Eye (tissue), 1 donor: ENCODE measurements at places on chromosomes 1 and 21.

DNA sequence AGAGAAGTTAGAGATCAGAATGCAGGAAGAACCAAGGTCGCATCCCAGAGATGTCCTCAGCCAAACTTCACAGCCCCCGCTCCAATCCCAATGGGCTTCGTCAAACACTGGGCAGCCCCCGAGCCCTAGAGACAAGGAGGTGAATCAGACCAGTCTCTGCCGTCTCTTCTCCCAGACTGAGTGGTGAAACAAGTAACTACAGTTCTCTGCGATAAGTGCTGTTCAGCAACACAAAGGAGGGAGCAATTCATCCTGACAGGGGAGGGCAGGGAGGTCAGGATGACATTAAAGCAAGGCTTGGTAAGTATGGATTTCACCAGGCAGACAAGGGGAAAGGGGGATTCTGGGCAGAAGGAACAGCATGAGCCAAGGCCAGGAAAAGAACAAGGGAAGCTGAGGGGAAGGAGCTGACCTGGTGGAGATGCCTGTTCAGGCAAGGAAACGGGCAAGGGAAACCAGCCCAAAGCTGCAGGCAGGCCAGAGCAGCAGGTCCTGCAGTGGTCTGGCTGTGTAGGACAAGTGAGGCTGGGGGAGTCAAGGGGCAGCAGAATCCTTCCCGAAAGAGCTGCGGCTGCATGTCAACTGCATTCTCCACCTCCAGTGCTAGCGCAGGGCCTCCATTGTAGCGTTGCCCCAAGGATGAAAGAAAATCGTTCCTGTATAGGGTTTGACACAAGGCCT is 13.6 kb upstream of the ERI3 start:
- DNase-seq: peak; percentile 44

DNA sequence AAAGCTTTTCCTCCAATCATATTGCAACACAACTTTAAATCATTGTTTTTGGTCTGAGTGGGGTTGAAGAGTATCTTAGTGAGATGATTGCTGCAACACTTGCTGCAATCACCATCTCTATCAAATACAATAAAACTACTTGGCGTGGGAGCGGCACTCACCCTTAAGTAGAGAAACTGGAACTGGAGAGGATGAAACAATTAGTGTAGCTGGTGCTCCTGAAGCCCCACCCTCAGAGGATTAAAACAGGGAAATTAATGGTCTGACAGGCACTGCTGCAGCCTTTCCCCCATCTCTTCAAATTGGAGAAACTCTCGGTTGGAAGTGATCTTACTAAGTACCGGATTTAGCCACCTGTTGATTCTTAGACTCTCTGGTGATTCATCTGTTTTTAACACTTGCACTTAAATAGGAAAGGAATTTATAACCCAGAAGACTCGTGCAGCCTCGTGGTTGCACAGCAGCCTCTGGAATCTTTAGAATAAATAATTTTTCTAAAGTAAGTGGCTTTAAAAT is 80.5 kb upstream of the KIF26B start:
- peak; percentile 37 for DNase-seq

DNA sequence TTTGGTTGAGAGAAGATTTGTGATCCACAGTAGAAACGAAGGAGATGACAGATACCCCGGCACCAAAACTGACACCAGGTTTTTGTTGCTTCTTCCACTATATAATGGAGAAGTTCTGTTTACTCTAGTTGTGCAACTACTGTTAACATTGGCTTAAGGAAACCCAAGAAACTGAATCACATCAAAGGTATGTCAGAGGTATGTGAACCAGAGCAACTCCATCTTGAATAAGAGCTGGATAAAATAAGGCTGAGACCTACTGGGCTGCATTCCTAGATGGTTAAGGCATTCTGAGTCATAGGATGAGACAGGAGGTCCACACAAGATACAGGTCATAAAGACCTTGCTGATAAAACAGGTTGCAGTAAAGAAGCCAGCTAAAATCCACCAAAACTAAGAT is 173.7 kb upstream of the CAMK1G start:
- DNase-seq: no peak

DNA sequence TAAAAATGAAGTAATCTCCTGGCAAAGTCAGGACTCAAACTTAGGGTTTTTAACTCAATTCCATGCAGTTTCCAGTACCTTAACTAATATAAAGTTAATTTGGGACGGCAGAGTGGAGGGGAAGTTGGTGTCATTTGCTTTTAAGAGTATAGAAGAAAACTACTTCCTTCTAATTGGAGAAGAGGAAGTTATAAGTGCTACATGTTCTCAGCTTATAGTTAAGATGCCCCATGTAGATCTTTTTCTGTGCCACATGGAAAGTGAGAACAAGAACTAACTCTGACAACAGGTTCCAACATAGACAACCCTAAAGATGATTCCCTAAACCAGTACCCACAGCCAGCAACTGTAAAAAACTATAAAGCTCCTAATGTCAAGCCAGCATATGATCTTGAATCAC is 11.5 kb downstream of the RRAGC start:
- no peak for DNase-seq

GRCh38 chr1:61300899-61301298 is 218.5 kb downstream of the NFIA start:
- DNase-seq: no peak

GRCh38 chr21:43328958-43329691 is 97.8 kb downstream of the SIK1 start:
- peak; percentile 33 for DNase-seq

- DNase-seq: no peak
Observed at GRCh38 chr1:77322061-77322900, 40.5 kb downstream of the AK5 start.

DNA sequence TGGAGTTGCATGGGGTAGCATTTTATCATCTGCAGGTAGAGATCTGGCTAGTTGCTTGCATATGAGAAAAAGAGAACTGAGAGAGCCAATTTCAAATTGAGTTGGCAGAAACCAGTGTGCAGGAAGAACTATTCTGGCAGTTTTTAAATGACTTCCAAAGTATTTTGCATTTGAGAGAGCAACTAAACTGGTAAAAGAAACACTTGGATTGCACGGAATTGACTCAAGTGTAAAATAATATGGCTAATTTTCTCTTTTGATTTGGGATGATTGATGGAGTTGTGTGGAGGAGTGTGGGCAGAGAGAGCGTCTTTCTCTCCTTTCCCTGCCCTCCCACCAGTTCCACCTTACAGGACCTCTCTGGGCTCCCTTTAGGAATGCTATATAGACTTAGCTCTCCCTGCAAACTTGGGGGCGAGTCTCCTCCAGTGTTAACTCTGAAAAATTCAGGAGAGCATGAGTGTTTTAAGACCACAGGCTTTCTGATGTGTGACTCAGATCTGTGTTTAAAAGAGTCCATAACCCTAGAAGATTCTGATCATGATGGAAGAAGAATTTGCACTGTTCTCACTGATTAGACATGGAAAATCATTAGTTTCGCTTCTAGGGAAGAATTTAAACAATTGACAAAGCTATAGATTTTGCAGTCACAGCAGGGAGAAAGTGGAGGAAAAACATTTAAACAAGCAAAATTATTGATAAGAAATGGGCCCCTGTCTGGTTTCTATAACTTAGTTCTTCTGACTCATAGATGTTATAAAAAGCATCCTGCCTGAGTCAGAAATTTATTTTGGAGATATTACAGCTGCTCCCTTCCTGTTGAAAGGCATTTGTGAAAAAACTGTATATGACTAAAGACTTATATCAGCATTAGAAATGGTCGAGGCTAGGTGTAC is 24.9 kb upstream of the CTBS start:
- DNase-seq: no peak

DNA sequence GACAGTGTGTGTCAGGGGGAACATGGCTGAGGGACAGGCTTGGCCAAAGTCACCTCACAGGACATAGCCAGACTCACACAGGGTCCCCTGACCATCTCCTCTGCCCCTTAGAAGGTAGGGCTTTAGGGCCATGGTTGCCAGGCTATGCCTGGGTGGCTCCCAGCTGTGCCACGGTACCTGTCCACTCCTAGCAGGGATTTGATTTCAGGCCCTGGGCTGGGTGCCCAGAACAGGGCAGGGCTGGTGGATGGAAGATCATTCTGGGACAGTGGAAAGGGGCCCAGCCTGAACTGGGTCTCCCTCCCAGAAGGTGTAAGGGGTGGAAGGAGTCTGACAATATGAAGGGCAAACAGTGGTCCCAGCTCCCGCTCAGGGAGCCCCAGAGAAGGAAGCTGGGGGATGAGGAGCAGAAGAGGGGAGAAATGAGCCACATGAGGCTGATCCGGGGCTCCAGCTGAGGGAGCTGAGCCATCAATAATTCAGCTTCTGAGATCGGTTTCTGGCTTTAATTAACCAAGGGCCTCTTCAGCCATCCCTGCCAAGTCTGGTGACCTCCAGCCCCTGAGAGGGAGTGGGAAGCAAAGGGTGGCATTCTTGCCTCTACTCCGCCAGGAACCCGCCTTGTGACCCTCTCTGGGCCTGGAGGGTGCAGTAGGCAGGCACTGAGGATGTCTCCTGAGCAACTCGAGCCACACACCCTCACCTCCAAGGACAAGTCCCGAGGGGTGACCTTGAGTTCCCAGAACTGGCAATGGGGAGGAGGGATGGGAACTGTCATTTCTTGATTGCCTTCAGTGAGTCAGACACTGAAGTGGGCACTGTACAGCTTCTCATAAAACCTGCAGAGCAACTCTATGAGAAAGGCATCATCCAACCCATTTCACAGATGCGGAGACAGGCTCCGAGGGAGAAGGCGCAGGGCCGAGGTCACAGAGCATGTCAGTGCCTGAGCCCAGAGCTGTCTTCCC is 2.1 kb downstream of the CD164L2 start:
- DNase-seq: peak; percentile 65

- peak; percentile 70 for DNase-seq
Observed at GRCh38 chr1:29708796-29709703, 472.7 kb downstream of the PTPRU start.

- no peak for DNase-seq
Observed at GRCh38 chr1:113868387-113869083, 3.0 kb downstream of the PTPN22 start.

GRCh38 chr21:17461582-17461981 is 51.3 kb upstream of the CXADR start:
- DNase-seq: no peak

GRCh38 chr1:14689996-14690615 is 91.6 kb downstream of the KAZN start:
- DNase-seq: no peak

- peak; percentile 25 for DNase-seq
Observed at GRCh38 chr1:162977944-162978568, 91.1 kb upstream of the RGS4 start.

DNA sequence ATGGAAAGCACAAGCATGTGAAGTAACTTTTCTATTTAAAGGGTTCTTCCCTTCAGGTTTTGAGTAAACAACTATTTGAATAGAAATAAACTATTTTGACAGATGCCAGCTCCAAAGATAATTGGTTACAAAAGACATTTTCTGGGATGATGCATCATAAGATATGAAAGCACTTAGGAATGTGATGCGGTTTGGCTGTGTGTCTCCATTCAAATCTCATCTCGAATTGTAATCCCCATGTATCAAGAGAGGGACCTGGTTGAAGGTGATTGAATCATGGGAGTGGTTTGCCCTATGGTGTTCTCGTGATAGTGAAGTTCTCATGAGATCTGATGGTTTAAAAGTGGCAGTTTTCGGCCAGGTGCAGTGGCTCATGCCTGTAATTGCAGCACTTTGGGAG is 6.4 kb downstream of the DISP1 start:
- DNase-seq: no peak

DNA sequence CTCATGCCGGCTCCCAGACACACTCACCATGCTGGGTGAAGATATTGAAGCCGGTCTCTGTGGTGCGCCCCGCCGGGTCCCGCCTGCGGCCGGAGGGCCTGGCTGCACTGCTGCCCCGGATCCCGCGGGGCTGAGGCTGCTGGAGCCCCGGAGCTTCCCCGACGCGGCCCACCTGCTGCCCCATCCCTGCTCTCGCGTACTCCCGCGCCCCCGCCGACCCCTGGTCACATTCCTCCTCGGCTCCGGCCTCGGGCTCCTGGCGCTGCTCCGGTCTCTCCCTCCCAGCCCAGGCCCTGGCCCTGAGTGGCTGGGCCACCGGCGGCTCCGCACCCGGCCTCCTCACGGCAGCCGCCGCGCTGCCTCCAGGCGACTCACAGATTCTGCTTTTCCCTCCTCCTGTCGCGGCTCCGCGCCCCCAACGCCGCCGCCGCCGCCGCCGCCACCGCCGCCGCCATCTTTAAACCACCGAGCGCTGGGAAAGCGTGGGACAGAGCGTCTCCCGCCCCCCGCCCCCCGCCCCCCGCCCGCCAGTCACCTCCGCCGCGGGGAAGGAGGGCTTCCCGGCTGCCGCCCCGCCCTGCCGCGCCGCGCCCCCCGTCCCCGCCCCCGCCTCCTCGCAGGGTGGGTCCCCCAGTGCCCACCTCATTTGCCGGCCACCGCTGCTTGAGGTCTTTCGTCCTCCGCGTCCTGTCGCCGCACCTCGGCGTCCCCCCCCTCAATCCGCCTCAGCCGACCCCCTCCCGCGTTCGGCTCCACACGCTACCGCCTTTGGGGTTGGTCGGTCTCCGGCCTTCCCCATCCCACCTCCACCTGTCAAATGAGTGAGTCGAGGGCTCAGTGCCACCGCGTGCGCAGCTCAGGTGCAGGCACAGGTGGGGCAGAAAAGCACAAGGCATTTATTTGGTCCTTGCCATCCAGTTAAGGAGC is at the start of gene ABL2:
Gene ABL2, minus strand, starts transcription at position 464 of the 927 bp plus-strand sequence. Its CDS starts 280 bp downstream, at position 184.
- peak; percentile 87 for DNase-seq

DNA sequence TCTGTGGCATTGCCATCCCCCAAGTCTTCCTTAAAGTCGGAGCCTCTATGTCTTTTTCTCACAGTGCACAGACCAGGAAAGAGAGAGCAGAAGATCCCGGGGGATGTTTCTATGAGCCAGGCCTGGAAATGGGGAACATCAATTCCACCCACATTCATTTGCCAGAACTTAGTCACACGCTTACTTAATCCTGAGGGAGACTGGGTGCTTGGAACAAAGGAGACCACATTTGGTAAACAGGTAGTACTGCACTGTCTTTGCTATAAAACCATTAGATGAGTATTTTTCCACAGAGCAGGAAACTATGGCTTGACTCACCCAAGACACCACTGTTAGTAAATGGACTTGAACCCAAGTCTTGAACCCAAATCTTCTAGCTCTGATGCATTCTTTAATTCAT is 60.7 kb upstream of the CTTNBP2NL start:
- DNase-seq: no peak

DNA sequence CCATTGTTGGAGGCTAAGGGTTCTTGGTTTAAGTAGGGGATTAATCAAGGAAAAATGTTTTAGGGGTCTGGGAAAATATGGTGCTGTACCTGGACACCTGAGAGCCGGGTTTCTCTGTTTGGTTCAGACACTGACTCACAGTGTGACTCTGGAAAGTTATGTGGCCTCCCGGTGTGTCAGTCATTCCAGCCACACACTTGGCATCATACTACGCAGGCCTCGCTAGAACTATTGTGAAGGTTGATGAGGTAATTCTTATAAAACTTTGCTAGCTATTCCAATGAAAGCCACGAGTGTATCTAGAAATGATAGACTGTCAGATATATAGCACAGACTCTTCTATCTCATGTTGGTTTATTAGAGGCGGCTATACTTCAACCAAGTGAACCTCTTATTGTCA is 4.8 kb upstream of the CAMSAP2 start:
- no peak for DNase-seq
